Esophagus mucosa (tissue), 1 donor: ENCODE measurements at places on chromosomes 12 and 14.

DNA sequence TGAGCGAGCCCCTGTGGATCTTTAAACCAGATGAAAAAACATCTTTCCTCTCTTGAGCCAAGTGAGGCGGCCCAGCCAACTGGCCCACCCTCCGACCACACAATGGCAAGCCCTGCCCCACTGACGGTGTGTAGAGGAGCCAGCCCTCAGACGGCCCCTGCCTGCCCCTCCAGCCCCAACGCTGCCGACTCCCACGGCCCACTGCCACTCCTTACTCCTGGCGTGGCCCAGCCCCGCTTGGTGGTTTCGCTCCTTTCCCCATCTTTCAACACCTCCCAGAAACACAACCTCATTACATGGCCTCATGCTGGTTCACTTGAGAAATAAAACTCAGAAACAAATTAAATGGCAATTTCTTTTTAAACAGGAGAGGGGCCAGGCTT lies 80.6 kb upstream of the DICER1 start:
- peak; percentile 19 for ATAC-seq

- ATAC-seq: no peak
Observed at GRCh38 chr12:51320695-51321320, 3.2 kb downstream of the BIN2 start.

DNA sequence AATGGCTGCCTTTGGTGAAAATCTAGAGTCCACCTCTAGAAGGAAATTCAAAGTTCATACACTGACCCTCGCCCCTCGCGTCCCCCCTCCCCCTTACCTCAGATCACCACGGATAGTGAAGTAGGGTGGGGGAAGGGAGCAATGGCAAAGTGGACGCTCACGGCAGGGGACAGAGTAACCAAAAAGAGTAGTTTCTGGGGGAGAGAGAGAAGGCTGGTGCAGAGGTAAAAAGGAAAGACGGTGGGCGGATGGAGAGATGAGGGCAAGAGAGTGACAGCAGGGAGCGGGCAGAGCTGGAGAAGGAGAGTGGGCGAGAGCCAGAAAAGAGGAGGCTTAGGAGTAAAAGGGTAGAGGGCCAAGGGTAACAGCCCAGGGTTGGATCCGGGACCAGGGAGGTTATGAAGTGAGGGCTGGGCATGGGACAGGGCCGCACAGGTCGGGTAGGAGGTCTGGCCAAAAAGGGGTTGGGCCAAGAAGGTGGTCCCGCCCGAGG lies 423 bp downstream of the ALDH6A1 start:
- ATAC-seq: peak; percentile 24

- no peak for ATAC-seq
Observed at GRCh38 chr14:79256380-79256779, 954.9 kb downstream of the DIO2 start.

GRCh38 chr14:27026097-27026496 lies 428.3 kb upstream of the NOVA1 start:
- no peak for ATAC-seq

DNA sequence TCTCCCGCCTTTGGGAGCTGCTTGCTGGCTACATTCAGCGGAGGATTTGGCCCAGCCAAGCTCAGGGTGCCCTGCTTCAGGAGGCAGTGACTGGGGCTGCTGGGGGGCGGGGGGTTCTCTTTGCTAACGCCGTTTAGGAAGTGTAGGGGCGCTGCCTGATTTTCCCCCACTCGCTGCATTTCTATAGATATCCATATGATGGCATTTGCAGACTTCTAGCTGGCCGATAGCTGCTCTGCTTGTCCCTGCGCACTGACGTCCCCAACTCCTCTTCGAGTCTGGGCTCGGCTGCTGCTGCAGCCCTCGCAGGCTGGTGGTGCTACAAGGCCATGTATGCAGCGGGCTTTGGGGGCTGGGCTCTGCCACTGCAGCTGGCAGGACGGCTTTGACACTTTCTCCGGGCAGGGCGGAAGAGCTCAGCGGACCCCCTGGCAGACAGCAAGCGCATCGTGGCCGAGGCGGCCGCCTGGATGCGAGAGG lies 3.1 kb downstream of the LRFN5 start:
- ATAC-seq: no peak

DNA sequence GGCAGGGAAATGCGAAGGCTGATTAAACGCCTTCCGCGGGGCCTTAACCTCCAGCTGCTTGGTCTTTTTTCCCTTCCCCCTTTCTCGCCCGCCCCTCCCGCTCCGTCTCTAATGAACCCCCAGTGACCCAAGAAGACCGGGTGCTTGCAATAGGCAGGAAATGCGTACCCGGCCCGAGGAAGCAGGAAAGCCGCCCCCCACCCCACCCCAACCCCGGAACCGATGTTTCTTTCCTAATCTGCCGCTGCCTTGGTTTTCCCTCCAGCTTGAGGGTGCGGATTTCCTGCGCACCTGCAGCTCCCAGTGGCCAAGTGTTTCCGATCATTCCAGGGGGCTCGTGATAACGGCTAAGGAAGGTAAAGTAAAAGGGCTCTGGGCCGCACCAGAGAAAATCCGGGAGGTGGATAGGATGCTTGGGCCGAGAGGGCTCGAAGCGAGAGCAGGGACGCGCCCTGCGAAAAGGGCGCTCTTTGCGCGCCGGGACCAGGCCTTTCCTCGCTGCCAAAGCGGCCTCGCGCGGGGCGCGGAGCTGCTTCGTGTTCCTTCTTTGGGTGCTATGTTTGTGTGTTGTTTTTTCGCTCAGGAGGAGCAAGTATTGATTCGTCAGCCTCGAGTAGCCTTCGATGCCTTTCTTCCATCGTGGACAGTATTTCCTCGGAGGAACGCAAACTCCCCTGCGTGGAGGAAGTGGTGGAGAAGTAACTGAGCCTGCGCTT lies 983 bp downstream of the MYF6 start:
- ATAC-seq: no peak

GRCh38 chr12:56425193-56425592 lies 24.0 kb downstream of the TIMELESS start:
- ATAC-seq: no peak

DNA sequence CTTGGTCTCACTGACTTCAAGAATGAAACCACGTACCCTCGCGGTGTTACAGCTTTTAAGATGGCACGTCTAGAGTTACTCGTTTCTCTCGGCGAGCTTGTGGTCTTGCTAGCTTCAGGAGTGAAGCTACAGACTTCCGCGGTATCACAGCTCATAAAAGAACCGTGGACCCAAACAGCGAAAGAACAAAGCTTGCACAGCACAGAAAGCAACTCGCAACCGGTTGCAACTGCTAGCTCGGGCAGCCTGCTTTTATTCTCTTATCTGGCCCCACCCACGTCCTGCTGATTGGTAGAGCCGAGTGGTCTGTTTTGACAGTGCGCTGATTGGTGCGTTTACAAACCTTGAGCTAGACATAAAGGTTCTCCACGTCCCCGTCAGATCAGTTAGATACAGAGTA lies 4.2 kb upstream of the CLEC4C start:
- no peak for ATAC-seq

GRCh38 chr12:26032290-26032689 lies 73.8 kb downstream of the RASSF8 start:
- no peak for ATAC-seq

DNA sequence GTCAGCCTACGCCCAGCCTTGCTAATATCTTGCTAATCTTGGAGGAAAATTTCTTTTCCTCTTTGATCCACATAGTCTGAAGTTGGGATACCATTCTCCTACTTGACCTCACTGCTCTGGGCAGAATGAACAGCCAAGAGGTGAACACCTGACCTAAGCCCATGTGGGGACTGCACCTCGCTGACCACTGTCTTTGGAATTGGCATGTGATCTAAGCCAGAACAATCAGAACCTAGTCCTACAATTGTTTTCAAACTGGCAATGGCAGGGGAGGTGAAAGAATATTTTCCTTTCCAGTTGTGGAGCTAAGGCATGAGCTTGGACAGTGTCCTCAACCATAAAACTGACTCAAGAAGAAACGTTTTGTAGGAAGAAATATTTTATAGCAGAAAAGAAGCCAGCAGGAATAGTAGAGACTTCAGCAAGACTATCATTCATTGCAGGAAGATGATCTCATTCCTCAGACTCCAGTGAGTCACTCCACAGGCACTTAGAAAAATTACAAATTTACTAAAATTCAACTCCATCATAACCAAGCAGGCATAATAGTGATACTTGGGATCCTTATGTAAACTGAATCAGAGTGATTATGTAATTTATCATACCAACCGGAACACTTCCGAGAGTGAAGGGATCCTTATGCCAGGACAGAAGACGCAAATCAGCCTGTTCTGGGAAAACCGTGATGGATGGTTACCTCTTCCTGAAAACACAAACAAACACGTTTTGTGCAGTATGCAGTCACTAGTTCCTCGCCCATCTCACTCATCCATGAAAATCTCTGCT lies 14.7 kb downstream of the PTPRO start:
- no peak for ATAC-seq

GRCh38 chr14:30045720-30046119 lies 118.1 kb upstream of the PRKD1 start:
- no peak for ATAC-seq

- no peak for ATAC-seq
Observed at GRCh38 chr14:90534091-90534837, 137.4 kb downstream of the CALM1 start.

DNA sequence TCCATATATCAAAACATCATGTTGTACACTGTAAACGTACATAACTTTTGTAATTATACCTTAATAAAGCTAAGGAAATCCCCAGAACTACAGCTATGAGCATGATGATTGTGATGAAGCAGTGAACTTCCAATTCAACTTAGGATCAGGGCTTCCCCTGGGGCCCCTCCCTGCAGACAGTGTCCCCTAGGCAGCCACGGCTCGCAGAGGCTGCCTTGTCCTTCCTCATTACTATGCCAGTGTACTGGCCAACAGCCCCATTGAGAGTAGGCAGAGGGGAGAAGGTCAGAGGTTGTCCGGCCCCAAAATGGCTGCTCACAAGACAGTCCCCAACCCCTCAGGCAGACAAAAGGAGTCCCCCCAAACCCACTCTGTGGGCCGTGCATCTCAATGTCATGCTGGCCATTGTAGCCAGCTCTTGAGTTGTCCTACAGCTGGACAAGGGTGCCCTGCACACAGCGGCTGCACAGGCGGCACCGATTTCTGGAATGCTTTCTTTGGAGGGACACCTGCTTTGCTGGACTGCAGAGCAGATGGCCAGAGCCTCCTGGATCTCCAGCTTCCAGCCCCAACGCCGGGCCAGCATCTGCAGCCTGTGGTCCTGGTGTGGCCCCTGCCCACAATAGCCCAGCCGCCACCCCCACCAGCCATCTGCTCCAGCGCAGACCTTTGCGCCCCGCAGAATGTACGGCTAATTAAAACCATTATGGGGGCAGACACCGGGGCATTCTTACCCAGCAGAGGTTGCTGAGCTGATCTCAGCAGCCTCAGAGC lies 46.1 kb downstream of the NIN start:
- ATAC-seq: peak; percentile 16

DNA sequence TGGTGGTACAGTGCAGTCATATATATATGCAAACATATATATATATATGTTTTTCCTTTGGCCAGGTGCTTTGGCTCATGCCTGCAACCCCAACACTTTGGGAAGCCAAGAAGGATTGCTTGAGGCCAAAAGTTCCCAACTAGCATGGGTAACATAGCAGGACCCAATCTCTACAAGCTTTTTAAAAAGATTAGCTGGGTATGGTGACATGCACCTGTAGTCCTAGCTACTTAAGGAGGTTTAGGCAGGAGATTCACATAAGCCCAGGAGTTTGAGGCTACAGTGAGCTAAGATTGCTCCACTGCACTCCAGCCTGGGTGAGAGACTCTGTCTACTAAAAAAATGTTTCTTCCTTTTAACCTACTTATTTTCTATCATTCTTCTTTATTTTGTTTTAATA lies 10.2 kb downstream of the PZP start:
- ATAC-seq: no peak

DNA sequence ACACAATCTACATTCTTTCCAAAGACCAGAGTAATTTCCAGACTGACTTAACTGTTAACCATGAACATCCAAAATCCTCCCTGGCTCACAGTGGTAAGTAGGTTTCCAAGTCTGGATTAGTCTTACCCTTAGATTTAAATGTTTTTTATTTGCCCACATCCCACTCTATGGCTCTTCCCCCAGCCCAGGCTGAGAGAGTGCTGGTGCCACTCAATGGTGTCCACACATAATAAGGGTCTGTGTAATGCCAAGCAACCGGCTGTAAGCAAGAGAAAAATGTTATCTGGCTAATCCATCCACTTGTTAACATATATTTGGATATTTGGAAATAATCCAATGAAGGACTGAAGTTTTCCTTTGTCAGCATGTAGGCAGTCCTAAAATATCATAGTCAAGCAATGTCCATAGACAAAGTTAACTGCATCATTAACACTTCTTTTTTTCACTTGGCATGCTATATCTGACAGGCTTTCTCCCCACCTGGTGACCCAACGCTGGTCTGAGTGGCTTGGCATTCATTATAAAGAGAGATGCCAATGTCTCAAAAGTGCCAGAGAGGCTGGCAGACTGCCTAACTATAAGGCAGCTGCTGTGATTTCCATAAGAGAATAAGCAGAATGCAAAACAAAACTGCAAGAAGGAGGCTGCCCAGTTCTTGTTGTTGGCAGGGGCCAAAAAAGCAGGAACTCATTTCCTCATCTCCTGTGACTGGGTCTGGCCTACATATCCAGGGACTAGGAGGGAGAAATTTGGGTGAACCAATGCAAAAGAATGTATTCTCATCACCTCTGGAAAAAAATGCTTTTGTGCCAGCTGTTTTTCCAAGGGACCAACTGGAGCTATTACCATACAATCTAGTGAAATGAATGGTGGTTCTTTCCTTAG lies 13.9 kb upstream of the HOXC13 start:
- no peak for ATAC-seq

DNA sequence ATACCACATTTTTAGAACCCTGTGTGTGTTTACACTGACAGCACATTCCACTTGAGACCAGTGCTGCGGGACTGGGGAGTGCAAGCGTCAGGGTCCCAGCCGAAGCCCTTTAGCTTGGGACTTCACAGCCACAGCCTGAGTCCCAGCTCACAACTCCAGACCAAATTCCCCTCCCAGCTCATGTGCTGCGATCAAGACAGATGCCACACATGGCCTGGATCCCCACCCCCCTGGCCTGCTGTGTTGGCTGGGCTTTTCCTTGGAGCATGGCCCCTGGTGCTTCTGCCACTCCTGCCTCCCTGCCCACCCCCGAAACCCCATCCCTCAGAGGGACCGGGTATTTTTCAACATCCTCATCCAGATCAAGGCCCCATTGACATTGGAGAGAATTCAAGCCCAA lies 63.7 kb downstream of the WDR20 start:
- no peak for ATAC-seq

- no peak for ATAC-seq
Observed at GRCh38 chr12:66920205-66920604, 241.3 kb upstream of the GRIP1 start.

- ATAC-seq: no peak
Observed at GRCh38 chr12:80262771-80263170, 163.4 kb downstream of the OTOGL start.

- ATAC-seq: no peak
Observed at GRCh38 chr12:91985002-91985787, 160.5 kb downstream of the BTG1 start.

GRCh38 chr14:74401504-74402241 lies 24.3 kb downstream of the SYNDIG1L start:
- peak; percentile 72 for ATAC-seq

DNA sequence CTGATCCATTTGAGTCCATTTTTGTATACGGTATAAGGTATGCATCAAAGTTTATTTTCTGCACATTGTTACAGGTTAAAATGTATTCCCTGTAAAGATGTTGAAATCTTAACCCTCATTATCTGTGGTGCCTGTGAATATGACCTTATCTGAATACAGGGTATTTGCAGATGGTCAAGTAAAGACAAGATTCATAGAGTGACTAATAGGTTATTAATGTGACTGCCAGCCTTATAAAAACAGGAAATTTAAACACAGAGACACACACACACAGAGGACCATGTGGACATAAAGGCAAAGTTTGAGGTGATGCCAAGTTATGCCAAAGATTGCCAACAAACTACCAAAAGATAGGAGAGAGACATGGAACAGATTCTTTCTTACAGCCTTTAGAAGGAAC lies 347.2 kb upstream of the DCN start:
- peak; percentile 26 for ATAC-seq
